ENCODE measurements at places on chromosomes 2 and 18.

DNA sequence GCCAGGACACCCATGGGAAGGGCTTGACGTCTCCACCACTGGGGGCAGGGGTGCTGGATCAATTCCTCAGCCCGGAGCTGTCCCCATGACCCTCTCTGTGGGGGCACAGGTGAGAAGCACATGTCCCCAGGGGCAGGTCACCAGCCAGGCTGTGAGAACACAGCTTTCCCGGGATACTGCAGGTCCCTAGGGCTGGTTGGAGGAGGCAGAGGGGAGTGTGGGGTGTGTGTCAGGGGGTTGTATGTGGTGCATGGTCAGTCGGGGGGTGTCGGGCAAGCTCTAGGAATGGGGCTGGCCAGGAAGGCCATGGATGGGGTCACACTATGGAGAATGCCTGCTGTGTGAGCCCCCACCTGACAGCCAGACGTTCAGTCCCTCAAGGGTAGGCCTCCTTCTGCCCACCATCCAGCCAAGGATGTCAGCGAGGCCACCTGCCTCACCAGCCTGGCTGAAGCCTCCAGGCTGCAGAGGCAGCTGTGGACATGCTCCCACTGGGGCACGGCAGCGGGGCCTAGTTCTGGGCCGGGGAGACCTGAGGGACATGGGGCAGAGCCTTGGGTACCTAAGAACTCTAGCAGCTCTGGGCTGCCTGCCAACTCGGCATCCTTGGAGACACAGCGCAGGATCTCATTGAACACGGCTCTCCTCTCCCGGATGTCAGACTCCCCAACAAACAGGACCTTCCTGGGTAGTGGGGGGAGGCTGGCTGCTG, 10.3 kb downstream of the HS1BP3 start:
- no peak for DNase-seq

- no peak for DNase-seq
These were observed 236.8 kb upstream of the FAM98A start for GRCh38 chr2:33835911-33836310.

DNA sequence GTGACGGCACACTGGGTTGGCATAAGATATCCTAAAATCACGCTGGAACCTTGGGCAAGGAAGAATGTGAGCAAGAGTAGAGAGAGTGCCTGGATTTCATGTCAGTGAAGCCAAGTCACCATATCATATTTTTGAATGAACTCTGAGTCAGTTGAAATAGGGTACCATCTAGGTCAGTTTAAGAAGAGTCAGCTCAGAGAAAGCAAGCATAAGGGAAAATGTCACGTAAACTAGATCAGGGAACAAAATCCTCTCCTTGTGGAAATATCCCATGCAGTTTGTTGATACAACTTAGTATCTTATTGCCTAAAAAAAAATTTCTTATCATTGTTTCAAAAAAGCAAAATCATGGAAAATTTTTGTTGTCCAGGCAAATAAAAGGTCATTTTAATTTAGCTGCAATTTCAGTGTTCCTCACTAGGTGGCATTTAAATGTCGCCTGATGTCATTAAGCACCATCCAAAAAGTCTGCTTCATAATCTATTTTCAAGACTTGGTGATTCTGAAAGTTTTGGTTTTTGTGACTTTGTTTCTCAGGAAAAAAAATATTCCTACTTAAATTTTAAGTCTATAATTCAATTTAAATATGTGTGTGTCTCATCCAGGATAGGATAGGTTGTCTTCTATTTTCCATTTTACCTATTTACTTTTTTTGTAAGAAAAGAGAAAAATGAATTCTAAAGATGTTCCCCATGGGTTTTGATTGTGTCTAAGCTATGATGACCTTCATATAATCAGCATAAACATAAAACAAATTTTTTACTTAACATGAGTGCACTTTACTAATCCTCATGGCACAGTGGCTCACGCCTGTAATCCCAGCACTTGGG, 19.6 kb downstream of the RSAD2 start:
- peak; percentile 84 for DNase-seq

DNA sequence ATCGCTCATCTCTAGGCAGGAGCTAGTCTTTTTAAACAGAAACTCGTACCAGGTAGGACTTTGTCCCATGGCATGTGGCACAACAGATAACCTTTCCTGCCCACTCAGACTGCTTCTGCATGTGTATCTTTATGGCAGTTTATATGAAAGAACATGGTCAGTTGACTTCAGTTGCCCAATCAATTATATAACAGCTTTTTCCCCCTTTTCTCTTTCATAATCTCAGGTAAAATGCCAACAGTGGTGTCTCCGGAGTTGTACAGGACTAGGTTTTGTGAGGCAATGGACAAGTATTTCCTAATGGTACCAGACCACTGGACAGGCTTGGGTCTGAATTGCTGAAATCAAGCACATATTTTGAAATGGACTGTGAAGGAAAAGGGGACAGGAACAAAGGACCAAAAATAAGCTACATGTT, 51.6 kb upstream of the PTH2R start:
- peak; percentile 13 for DNase-seq

GRCh38 chr2:96832754-96833507, 10.9 kb downstream of the ANKRD23 start:
- DNase-seq: no peak

DNA sequence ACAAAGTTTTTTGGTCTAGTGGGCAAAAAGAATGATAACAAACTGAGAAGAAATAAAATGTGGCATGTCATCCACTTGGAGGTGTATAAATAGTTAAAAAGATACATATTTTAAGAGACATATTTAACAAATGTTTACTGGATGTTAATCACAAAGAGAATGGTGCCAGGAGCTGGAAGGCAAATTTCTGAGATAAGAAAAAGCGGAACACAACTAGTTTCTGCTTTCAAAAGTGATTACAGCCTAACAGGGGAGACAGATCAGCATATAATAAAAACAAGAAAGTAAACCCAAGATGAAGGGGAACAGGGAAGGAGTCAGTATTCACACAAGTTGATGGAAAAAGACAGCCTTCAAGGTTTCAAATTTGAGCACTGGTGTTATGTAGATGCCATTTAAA, 91.3 kb downstream of the OLA1 start:
- peak; percentile 56 for DNase-seq

- DNase-seq: no peak
These were observed 20.8 kb upstream of the TUBB6 start for GRCh38 chr18:12287131-12287681.

- DNase-seq: no peak
These were observed 32.8 kb upstream of the DAPL1 start for GRCh38 chr2:158762336-158762735.

DNA sequence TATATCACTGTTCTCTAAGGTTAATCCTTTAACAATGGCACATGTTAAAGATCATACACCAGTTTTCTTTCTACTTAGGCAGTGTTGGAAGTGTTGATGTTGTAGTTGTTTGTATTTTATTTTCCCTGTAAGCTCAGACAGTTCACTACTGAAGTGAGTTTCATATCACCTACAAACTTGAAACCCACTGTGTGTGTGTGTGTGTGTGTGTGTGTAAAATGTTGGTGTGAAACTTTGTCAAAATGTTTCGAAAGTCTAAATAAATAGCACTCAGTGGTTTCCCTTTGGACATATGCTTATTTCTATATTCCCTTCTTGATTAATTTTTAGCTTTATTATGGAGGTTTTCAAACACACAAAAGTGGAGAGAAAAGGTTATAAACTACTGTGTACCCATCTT, 79.8 kb upstream of the CAVIN2 start:
- DNase-seq: no peak

DNA sequence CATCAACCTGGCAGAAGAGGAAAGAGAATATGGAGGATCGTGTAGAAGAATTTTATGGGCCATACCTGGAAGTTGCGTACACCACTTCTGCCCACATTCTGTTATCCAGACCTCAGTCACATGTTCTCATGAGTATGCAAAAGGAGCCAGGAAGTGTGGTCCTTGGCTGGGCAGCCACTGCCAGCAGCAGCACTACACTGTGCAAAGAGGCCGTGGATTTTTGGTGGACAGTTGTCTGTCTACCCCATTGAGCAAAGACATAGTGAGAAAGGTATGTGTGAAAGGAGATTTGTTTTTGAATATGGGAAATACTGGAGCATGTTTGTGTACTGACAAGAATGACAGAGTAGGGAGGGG, 68.1 kb downstream of the SDC1 start:
- DNase-seq: no peak

DNA sequence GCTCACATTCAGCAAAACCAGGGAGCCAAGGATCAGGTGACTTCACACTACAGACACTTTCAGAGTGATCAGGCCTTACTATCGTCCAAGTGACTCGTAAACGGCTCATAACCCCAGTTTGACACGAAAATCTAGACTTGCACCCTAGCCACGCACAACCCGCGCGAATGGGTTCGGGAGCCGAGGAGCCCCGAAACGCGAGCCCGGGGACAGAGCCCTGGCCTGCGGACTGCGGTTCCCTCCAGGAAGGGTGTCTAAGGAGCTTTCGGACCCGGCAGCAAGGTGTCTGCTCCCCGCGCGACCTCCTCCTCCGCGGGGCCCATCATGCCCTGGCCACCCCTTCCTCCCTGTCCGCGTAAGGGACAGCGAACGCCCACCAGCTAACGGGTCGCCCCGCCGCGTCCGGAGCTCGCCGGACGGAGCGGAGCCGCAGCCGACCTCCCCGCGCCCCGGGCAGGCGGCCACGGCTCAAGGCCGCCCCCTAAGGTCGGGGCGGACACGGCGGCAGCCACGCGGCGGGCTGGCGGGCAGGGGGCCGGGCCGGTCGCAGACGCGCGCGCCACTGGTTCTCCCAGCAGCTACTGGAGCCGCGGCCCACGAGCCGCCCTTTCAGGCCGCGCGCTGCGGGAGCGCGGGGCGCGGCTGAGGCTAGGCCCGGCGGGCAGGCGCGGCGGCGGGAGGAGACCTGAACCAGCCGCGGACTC, 575 bp downstream of the ATL2 start:
- DNase-seq: peak; percentile 87

DNA sequence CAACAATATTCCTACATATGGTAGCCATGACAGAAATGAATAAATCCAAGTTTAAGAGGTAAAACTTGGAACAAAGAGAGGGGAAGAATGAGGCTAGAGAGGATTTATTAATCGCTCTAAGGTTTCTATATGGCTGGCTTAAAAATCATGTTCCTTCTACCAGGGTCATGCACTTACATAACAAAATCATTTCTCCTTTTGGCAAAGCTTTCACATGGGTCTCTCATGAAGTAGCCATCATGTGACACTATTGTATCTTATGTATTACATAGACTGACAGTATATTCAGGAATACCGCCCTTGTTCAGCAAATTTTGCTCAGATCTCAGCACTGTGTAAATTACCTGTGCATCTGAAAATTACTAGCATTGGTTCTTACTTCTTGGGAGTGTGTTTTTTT, 1554.5 kb upstream of the SLC39A10 start:
- no peak for DNase-seq

DNA sequence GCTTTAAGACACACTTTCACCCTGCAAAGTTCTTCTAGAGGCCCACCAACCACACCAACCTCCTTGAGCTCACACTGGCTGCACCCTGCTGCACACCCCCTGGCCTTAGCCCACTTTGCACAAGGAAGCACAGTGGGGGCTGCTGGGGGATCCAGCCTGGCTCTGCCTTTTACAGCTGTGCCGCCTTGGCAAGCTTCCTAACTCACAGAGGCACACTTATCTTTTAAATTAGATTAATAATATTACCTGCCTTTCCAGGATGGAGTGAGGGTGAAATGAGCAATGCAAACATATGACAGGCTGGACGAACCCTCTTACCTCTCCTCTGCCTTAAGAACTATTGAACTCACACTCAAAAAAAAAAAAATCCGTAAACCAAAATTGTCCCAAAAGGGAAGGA, 715.8 kb upstream of the ID2 start:
- no peak for DNase-seq

GRCh38 chr2:11778416-11778815, 32.0 kb downstream of the LPIN1 start:
- DNase-seq: no peak

GRCh38 chr18:37937287-37937686, 371.7 kb upstream of the CELF4 start:
- no peak for DNase-seq

- no peak for DNase-seq
These were observed 275.3 kb upstream of the UBE2E3 start for GRCh38 chr2:180705122-180705521.

- peak; percentile 57 for DNase-seq
These were observed 2.1 kb upstream of the MAP3K2 start for GRCh38 chr2:127389778-127390435.

- DNase-seq: no peak
These were observed 602.2 kb downstream of the NYAP2 start for GRCh38 chr2:226001716-226002115.

DNA sequence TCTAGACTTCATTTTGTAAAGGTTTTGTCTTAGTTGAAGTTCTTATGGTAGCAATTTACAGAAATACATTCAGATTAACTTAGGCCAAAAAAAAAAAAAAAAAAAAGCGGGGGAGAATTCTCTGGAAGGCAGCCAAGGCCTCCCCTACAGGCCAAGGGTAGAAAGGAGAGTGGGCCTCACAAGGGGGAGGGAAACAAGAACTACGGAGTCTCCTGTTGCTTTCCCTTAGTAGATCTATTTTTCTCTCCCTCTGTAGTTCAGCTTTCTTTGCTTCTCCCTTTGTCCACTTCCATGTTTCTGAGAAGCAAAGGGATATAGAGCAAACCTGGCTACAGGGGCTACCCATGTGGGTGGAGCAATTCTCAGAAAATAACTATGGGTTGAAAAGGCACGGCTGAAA, 2.4 kb upstream of the STK11IP start:
- DNase-seq: peak; percentile 83

- DNase-seq: peak; percentile 70
These were observed 127.6 kb upstream of the TWIST2 start for GRCh38 chr2:238720232-238720672.

DNA sequence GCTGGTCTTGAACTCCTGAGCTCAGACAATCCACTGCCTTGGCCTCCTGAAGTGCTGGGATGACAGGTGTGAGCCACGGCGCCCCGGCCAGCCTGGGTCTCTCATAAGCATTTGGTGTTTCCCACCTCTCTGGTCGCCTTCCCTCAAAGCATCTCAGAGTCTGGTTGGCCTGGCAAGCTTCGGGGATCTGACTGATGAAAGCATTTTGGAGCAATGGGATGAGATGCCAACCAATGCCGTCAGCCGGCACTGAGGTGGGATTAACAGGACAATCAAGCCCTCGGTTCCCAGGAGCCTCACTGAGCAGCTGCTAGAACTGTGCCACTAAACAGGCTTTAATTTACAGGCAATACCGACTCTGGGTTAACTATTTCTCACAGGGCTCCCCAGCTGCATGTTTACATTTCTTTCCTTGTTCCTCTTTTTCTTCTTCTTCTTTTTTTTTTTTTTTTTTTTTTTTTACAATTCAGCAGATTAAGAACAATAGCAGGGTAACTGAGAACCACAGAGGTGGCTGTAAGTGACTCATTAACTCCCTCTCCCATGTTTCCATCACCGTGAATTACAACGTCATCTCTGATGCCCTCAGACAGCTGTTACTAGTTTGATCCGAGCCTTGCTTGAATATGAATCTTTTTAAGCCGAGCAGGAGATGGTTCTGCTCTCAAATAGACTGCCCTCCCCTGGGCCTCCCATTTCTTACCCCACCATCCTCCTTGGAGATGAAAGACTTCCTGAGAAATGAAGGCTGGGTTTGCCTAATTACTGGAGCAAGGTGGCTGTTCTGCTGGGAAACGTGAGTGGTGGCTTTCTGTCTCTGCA, 37.9 kb downstream of the ODC1 start:
- peak; percentile 68 for DNase-seq

Data from hematopoietic multipotent progenitor cell treated with erythropoietin and hydrocortisone succinate and interleukin-3 and kit ligand, for 6 days (in vitro differentiated cells).